Hippocampal formation (tissue), 2 donors: ENCODE measurements at places on chromosomes 11 and 22.
A peak's percentile ranks its signal among the peaks of the same experiment; 100 is the strongest.

- DNase-seq, result no peak
Observed at GRCh38 chr11:14518820-14519219, 1.4 kb downstream of the PSMA1 start.

GRCh38 chr11:95486979-95487378 is 256.0 kb upstream of the SESN3 start:
- no peak for DNase-seq

- no peak for DNase-seq
Observed at GRCh38 chr11:2564008-2564530, 119.3 kb downstream of the KCNQ1 start.

- no peak for DNase-seq
Observed at GRCh38 chr11:125621995-125622394, 3.0 kb upstream of the CHEK1 start.

- peak; percentile 34 for DNase-seq
Observed at GRCh38 chr11:112588252-112588694, 327.6 kb upstream of the PLET1 start.

GRCh38 chr11:125393331-125393730 is 102.7 kb downstream of the FEZ1 start:
- DNase-seq, result no peak

GRCh38 chr11:46526216-46527215 is 67.3 kb downstream of the AMBRA1 start:
- no peak for DNase-seq

GRCh38 chr11:78166855-78167469 is 21.5 kb downstream of the KCTD21 start:
- DNase-seq, result no peak

GRCh38 chr11:27239305-27239942 is 123.6 kb downstream of the CCDC34 start:
- no peak for DNase-seq

GRCh38 chr11:94762208-94762607 is 5.9 kb upstream of the AMOTL1 start:
- DNase-seq, result no peak

DNA sequence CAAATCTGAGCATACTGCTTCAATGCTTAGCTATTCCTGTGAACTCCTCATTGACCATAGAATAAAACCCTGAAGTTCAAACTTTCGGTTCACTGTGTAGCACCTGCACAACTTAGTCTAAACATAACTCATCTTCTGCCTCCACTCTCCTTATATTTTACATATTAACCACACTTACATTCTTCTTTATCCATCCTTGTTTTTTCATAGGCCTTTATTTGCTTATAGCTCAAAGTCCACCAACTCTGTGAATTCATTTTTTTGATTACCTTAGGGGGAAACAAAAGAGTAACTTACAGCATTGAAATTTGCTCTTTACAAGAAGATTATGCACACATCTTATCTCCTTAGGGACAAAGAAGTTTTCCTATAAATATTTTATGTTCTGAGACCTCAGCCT is 521.6 kb upstream of the FAT3 start:
- DNase-seq, result no peak

DNA sequence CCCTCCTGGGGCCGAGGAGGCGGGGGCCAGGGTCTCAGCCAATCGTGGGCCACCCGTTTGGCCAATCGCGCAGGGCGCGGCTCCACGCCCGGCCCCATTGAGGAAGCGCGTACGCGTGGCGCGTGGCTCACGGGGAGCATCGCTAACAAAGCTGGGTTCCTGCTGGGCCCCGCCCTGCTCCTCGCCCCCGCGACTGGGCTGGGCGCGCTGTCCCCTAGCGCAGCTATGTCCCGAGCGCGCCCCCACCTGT is 614 bp upstream of the ASCL2 start:
- no peak for DNase-seq

DNA sequence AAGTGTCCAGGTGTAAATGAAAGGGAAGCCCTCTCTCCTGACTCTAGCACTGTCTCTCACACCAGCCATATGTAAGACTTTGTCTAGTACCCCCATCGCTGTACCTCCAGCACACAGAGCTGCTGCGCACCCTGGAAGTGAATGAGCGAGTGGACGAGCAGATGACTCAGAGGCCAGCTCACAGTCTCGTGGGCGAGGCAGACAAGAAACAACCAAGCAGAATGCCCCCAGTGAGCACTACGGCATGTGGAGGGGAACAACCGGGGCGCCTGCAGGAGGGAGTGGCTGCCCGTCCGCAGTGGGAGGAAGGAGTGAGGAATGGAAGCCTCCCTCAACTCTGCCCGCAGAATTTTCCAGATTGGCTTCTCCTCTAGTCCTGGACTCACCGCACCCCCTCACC is 46.4 kb downstream of the MCM5 start:
- DNase-seq, result no peak

GRCh38 chr22:32903507-32903906 is 102.0 kb downstream of the TIMP3 start:
- DNase-seq, result no peak

DNA sequence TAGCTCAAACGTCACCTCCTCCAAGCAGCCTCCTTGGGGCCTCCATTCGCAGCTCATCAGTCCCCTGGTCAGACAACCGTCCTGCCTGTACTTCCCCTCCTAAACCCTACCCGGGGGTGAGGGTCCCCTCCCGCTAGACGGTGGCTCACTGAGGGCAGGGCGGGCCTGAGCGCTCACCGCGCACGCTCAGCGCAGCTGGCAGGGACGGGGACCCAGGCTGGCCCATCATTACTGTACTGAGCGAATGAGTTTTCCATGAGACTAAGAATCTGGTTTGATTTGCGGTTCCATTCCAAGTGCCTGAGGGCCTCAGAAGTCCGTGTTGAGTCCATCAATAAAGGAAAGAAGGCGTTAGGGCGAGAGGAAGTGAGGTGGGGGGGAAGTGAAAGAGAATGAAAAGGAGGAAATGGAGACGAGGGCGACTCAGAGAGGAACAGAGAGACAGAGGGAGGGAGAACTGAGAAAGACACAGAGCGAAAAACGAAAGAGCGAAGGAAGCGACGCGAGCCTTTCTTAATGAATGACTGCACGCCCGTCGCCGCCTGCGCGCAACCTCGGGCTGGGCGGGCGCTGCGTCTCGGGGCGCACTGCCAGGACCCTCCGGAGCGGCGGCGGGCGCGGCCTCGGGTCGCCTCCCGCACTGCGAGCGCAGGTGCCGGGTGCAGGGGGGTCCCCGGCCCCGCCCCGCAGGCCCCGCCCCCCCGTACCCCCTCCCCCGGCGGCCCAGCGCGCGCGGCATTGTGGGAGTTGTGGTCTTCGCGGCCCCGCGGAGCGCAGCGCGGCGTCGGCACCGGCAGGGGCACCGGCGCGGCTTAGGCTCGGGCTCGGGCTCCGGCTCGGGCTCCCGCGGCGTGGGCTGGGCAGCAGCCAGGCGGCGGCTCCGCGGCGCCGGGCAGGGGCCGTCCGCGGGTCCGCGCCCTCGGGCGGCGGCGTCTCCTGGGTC is at the start of gene ASPHD2:
Gene ASPHD2 (plus strand): TSS at position 746 of the 943 bp plus-strand sequence. CDS start 4,356 bp downstream, outside the sequence.
- DNase-seq, result peak; percentile 61

- DNase-seq, result no peak
Observed at GRCh38 chr22:26585104-26585790, 4.7 kb downstream of the TPST2 start.

GRCh38 chr22:33465554-33465953 is 407.4 kb upstream of the SYN3 start:
- DNase-seq, result no peak

DNA sequence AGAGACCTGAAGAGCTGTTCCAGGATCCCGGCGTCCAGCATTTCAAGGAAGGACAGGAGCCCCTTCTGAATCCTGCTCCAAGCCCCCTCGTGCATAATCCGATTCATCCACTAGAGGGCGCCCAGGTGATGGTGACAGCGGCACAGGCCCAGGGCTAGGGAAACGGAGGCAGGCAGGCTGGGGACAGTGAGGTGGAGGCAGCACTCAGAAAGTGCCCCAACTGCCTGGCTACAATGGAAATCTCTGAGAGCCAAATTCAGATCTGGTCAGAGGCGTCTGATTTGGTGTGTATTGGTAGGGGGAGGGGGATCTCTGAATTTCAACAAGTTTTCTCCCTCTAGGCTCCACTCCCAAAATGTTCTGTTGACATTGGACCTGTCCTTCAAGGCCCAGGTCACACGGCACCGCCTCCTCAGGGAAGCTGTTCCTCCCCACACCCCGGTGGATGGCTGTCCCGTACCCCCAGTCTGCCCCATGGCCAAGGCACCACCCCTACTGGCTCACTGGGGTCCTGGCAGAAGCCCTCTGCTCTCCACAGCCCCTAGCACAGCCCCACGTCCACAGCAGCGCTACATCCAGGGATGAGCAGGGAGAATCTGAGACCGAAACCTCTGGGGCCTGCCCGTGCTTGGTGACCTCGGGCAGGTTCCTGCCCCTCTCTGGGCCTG is 142.9 kb downstream of the CRYBB2 start:
- DNase-seq, result peak; percentile 16
